Activated naive CD4-positive, alpha-beta T cell treated with anti-CD3 and anti-CD28 coated beads, Interleukin-2, amount 50 U/mL, for 72 hours (primary cell): ENCODE measurements at places on chromosomes 5 and 9.

GRCh38 chr9:92295827-92296258 lies 2.3 kb upstream of the IARS1 start:
- DNase-seq, result no peak

DNA sequence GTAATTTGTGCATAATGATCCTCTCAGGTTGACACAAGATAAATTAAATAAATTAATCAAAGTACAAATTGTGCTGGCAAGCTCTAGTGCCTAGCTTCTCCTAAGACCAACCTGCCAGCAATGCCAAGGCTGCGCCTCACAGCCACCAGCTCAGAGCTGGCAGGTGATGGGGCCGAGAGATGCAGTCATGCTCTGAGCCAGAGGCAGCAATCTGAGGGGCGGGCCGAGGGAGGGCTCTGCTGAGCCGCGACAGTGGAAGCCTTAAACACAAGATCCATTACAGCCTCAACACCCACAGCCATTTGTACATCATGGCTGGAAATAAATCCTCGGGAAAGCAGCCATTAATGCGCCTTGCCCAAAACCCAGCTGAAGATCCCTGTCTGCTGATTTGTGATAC lies 20.3 kb downstream of the MED27 start:
- DNase-seq, result no peak

DNA sequence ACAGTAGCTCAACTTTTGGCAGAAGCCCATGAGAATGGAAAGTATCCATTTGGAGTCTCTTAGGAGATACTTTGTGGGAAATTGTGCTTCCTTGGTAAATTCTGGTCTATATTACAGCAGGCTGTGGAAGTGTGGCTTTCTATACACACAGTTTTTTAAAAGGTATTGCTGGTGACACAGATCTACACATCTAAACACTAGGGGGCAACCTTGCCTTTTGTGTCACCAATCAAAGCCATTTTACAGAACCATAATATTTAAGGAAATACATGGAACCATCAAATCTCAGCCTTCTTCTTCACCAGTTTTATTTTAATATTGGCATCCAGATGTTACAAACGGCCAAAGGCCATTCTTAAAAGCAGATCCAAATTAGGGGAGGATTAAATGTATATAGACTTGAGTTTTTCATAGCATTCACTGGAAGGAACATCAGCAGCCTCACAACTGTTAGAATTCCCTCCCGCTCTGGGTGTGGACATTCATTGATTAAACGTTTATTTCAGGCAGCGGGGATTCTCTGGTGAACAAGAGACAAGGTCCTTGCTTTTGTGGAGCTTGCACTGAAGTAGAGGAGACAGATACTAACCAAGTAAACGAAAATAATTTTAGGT lies 132.4 kb upstream of the EPB41L4A start:
- DNase-seq, result peak; percentile 15

DNA sequence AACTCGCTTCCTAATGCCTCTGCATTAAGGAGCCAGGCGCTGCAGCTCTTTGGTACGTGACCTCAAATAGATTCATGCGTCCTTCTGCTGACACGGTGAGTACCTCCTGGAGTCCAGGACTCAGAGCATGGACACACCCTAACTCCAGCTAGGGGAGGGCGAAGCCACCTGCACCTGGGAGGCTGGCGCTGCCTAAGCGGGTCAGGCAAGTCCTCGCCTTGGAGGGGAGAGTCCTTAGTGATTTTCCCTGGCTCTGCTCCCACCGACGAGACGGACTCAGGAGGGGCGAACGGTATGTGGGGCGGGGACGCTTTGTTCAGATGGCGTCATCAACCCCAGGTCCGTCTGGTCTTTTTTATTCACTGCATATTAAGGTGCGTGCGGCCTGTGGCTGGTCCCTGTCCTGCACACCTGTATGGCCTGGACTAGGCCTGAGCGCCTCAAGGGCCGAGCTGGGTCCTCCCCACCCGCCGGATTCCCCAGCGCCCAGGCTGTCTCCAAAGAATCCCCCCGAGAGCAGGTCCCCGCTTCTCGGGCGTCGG lies 50.3 kb downstream of the NSUN2 start:
- DNase-seq, result no peak

DNA sequence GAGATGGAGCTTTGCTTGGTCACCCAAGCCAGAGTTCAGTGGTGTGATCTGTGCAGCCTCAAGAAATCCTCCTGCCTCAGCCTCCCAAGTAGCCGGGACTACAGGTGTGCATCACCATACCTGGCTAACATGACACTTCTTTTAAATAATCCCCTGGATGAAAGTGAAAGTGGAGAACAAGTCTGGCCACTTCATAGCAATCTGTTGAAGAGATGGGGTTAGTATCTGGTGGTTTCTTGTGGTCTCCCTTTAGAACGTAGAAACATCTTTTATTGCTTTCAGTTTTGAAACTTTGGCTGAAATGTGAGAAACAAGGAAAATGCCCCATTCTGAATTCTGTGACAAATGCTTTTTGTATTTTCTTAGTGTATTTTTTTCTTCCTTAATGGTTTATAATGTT lies 452.5 kb upstream of the RIOK2 start:
- DNase-seq, result no peak

DNA sequence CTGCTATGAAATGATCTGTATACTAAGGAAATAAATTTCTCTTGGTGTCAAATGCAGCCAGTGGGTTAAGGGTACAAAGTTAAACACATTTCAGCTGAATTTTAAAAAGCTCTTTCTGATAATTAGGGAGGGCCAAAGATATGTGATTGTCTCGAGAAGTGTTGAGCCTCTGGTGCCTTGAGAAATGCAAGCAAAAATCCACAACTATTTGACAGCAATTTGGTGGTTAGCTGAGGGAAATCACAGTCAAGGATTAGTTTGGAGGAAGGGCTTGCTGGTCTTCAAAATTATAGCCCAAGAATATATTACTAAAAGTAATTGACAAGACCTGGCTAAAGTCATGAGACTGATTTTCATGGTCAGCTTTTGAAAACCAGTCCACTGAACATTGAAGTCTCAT lies 255.7 kb upstream of the PPP1R2B start:
- no peak for DNase-seq

GRCh38 chr5:61303346-61303745 lies 28.7 kb upstream of the ZSWIM6 start:
- DNase-seq, result no peak
